ENCODE measurements at places on chromosomes 2 and 18.

- peak; percentile 24 for DNase-seq
These were observed 110.7 kb downstream of the NFATC1 start for GRCh38 chr18:79506191-79507075.

- DNase-seq, result no peak
These were observed 160.3 kb downstream of the SEPTIN10 start for GRCh38 chr2:109453371-109453995.

DNA sequence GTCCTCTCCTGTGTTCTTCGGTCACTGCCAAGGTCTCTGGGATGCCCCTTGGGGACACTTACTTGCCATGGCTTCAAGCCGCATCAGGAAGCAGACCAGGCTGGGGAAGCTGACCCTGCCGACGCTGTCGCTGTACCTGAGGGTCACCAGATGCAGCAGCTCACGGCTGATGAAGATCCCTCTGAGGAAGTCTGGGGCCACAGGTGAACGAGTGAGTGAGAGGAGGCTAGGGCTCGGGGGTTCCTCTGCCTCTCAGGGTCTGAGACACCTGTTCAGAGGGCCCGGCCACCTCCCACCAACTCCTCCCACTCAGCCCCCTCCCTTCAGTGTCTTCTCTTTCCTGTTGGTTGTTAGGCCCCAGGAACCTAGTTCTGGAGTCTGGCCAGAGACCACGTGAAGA is 74.9 kb downstream of the CAPN13 start:
- DNase-seq, result no peak

DNA sequence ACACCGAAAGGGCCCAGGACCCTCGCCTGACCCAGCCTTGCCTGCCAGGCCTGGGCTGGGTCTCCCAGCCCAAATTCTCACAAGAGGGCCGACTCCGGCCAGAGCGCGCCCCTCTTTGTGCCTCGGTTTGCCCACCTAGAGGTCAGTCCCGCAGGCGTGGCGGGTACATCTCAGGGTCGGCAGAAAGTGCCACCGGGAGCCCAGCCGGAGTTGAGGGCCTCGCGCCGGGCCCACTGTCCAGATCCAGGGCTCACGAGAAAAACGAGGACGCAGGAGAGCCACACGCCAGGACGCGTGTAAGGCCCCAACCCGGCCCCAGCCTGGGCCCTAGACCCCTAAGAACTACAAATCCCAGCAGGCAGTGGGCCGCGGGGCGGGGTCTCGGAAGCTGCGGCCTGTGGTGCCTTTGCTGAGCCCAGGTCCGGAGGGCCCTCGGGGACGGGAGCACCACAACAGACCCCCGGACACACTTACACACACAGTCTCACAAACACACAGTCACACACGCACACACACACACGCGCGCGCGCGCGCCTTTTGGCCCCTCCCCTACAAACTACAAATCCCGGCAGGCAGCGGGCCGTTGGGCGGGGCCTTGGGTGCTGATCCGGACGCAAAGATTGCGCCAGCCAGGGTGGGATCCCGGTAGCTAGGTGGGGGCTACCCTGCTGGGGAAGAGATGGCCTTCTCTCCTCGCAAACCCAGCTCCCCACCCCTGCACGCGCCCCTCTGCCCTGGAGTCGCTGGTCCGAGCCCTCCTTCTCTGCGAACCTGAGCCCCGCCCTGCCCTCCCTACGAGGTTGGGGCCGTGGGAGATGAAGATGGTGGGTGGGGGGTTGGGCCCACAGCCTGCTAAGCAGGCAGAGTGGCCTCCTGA is at the start of gene SH2D6:
Gene SH2D6, plus strand, starts transcription at position 583 of the 877 bp plus-strand sequence. CDS start 10,752 bp downstream, outside the sequence.
- peak; percentile 71 for DNase-seq

DNA sequence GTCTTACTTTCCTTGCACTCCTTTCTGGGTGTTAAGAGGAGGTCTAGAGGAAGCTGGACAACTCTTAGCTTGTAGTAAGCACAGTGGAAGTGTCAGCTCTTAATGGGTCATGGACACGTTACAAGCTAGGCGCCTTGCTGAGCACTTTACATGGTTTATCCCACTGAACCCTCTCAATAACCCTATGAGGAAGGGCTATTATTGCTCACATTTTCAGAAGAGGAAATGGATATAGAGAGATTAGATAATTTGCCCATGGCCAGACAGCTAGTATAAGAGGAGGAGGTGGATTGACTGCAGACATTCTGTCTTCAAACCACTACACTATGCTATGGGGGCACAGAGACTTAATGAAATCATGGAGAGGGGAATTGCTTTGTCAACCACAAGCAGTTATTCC is 8.3 kb upstream of the IL1RN start:
- no peak for DNase-seq
